ENCODE measurements at places on chromosomes 7 and 10.

DNA sequence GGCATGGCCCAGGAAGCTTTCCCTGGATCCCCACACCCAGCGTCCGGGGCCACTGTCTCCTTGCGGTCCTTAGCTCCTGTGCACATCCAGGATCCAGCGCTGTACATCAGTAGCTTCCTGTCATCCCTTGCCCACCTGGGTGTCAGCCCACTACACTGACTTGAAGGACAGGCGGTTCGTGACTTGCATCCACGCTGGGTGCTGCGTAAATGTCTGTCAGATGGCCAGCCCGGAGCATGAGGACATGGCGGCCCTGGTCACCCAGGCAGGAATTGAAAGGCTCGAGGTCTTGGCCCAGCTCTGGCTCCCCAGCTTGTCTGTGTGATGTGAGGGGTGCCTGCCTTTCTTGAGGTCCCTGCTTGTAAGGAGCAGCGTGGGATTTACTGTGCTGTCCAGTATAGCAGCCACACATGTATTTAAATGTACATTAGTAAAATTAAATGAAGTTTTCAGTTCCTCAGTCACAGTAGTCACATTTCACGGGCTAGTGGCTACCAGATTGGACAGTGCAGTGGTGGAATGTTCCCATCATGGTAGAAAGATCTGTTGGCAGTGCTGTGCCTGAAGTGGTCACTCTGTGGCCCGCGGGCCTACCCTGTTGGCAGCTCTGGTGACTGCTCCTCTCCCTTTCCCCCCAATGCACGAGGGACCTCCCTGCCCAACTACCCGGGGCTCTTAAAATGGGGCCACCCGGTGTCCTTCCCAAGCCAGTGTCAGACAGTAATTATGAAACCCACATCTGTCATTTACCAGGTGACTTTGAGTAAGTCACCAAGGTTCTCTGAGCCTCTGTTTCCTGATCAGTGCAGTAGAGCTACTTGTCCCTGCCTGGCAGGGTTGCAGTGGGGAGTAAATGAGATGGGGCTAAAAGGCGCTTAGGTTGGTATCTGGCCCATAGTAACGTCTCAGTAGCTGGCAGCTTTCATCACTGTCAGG lies 97.8 kb upstream of the PPIF start:
- DNase-seq, result no peak

- no peak for DNase-seq
Observed at GRCh38 chr7:30804078-30804661, 33.0 kb downstream of the MINDY4 start.

DNA sequence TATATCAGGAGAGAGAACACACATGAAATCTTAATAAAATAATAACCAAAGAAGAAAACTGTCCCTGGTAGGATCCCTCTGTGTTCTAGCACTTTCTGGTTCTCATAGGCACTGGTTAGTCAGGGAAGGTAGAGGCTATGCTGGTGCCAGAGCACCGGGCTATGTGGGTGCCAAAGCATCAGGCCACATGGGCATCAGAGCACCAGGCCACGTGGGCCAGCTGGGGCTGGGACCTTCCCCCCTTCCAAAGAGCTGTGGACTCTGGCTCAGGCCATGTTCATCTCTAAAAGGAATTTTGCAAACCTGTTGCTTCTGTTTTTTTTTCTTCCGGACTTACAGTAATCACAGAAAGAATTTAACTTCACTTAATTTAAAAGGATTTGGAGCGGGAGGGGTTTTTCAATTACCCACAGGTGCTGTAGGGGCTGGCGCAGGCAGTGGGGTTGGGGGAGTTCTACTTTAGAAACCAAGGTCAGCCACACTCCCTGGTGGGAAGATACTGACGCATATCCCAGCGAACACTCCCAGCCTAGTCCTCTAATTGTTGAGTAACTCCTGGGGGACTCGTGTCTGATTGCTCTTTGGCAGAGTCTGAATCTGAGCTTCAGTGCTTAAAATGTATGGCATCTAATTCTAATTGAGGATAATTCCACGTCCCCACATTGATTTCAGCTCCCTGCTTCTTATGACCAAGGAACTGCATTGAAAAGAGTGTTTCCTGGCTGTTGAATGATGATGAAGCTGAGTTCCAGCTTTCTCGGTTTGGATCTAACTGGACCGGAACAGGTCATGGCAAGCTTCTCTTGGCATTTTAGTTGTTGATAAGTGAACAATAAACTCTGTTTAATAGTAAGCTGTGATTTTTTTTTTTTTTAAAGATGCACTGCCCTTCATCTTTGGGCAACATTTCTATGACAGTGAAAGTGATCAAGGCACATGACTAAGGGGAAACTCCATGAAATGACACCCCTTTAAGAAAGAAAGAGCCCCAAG lies 110.7 kb upstream of the FZD8 start:
- no peak for DNase-seq

- no peak for DNase-seq
Observed at GRCh38 chr10:74300666-74301065, 149.6 kb downstream of the ADK start.

- DNase-seq, result no peak
Observed at GRCh38 chr7:28161331-28161730, 19.3 kb downstream of the JAZF1 start.

- DNase-seq, result no peak
Observed at GRCh38 chr10:15300697-15301096, 70.4 kb downstream of the FAM171A1 start.
